ENCODE measurements at places on chromosomes 11 and 22. TPM values are rescaled to one million over a fixed set of nuclear protein-coding genes. Genes with fewer than 3 reads are reported as not detected.

DNA sequence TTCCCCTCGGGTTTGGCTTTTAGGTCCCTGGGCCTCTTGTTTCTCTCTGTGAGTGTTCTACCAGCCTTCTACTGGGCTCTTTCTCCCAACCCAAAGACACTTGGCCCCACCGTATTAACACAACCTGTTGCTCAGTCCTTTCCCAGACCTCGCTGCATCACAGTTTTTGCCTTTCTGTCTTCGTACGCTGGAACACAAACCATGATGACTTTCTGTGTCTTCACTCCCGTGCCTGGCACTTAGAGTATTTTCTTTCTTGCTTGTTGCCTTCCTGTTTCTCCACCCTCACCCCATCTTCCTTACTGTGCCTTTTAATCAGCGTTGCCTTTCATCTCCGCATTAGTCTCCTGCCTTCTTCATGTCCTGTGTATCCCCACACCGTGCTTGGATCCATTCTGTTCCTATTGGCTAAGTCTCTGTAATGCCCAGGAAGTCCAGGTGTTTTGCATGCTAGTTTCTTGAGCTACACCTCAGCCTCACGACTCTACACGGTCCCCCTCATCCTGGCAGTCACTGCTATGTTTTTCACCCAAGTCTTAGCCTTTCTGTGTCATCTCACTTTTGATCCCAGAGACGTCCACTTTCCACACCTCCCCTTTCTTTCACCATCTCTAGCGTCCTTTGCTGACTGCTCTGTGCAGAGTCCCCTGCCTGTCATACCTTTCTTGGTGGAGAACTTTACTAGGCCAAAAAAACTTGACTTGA lies 1.6 kb downstream of the MARK2 start:
- no peak for DNase-seq

GRCh38 chr11:4049006-4049405 lies 45.6 kb upstream of the RRM1 start:
- DNase-seq, result no peak

GRCh38 chr22:21929253-21929652 lies 23.4 kb downstream of the PPM1F start:
- no peak for DNase-seq

DNA sequence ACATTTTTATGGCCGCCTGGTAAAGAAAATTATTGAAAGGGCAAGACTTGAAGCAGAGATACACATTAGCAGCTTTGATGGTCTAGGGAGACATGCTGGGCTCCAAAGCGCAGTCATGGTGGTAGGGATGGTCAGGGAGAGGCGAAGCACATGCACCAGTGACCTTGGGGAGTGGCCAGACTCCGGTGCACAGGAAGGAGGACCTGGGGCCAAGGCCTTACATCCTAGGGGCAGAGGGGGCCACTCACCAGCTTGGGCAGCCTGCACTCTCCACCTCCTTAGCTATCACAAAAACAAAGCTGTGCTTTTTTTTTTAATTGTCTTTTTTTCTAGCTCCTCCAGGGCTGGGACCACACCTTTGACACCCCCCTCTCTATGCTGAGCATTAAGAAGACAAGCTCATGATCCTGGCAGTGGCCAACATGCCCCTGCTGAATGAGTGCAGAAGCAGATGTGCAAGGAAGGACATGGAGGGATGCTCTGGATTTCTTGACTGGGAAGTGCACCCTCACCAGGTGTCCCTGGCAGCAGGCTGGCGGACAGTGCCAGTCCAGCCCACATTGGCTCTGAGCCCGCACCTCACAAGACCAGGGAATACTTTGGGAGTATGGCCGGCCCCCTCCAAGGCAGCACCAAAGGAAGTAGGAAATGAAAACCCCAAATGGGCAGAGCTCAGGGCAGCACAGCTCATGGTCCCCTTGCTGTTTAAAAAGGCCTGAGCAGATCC lies 619.9 kb downstream of the TBC1D22A start:
- DNase-seq, result no peak

RTN4RL2 gene
- total RNA-seq, result 0.81 TPM

TREH gene
- not detected for total RNA-seq

Data from osteocyte (in vitro differentiated cells).